D341Med (cell line): ENCODE measurements at places on chromosomes 5 and 9.

DNA sequence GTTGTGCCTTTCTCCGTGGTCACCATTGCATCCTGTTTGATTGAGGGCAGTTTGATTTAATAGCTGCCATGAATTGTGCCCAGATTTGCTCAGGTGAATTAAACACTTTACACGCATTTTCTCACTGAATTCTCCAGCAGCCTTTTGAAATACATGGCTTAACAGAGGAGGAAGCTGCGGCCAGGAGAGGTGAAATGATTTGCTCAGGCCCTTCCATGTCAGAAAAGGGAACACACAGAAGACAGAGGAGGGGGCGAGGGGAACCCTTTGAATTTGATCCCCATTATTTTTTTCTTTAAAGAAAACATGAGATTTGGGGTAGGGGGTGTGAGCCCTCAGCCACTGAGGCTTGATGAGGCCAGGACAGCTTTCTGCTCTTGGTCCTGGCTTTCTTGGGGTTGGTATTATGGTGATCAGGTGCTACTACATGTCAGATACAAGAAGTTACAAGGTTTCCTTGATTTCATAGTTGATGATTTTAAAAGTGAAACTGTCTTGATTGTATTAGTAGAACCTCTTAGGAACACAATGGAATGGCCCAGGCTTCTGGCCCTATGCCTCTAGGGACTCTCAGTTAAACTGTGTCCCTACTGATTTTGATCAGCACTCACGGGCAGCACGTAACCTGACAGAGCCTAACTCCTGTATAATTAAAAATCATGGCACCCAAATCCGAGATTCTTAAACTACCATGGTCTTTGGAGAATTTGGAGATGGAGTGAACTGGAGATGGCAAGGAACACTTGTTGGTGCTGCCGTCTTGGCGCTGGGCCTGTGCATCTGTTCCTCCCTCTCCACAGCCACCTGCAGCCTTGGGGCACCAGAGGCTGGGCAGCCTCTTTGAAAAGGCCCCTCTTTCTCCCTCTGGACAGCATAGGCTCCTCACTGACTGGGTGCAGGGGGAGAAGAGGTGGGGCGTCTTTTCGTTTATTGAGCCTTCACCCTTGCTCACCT, 107.9 kb downstream of the TRIO start:
- no peak for DNase-seq

DNA sequence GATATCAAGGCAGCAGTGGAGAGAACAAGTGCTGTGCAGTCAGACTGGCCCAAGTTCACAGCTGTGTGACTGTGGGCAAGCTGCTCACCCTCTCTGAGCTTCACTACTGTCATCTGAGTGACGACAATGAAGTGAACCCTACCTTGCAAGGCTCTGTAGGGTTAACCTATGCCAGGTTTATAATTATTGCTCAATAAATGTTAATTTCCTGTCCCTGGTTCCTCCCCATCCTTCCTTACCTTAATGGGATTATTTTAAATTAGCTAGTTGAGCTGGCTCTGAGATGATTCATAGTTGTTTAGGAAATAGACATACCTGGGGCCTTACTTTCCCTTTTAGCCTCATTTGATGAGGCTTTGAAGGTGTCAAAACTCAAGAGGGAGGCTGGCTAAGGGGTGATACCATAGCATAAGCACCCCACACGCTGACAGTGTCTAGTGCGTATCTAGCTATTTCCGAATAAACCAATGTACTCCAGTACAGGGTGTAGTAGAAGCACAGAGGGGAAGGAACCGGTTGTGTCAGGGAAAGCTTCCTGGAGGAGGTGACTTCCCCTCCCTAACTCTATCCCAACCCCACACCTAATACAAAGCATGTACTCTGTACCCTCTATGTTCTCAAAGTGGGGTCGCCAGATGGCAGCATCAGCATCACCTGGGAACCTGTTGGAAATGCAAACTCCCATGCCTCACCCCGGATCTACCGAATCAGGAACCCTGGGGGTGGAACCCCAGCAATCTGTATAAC, 63.3 kb upstream of the SLC25A51 start:
- DNase-seq = no peak

DNA sequence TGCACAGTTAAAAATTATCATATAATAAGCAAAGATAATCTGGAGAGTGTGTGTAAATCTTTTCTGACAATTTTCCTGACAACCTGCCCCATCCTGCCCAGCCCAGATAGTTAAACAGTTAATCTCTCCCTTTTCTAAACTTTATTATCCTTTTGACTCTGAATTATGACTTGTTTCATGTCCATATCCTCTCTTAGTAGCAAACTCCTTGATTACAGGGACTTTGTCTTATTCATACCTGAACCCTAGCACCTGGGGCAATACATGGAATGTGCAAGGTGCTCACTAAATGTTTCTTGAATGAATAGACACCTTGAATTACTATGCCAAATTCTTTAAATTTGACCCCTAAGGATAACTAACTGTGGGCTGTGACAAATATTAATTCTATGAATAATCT, 186.7 kb downstream of the FAM170A start:
- DNase-seq = no peak

- no peak for DNase-seq
These were observed 143.2 kb downstream of the HMHB1 start for GRCh38 chr5:143955141-143955540.
